ENCODE measurements at places on chromosomes 5 and 9. TPM values are rescaled to one million over a fixed set of nuclear protein-coding genes. Genes with fewer than 3 reads are reported as not detected.
A peak's percentile ranks its signal among the peaks of the same experiment; 100 is the strongest.

DNA sequence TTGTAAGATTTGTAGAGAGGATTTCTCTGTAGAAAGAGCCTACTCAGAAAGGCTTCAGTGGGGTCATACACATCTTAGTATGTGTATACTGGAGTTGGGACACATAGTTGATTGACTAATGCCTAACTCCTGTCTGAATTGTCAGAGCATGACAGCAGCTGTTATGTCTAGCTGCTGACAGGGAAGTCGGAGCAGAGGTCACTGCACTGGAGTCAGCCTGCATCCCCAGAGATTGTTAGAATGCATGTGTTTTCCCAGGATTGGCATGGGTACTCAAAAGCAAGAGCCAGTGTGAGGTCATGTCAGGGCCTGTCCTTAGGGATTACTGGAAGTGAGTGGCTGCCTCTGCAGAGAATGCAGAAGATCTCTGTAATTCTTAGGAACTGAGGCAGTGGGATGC is 82.7 kb downstream of the ITGA1 start:
- no peak overlapping the region for H3K4me3 ChIP-seq
- no peaks in the 10 kb centered on the region for H3K27me3 ChIP-seq
- DNase-seq = no peak
- no peaks in the 10 kb centered on the region for H3K4me1 ChIP-seq

DNA sequence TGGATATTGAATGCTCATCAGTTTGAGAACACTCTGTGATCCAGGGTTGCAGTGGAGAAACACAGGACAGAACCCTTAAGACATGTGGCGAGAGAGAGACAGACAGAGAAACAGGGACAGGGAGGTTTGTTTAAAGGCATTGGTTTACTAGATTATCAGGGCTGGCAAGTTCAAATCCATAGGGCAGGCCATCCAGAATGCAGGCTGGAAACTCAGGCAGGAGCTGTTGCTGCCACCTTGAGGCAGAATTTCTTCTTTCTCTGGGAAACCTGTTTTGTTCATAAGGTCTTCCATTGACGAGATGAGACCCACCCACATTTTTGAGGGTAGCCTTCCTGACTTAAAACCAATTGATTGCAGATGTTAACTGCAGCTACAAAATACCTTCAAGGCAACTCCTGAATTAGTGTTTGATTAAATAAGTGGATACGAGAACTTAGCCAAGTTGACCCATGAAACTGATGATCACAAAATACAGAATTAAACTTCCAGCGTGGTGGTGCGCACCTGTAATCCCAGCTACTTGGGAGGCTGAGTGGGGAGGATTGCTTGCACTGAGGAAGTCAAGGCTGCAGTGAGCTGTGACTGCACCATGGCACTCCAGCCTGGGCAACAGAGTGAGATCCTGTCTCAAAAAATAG is 55.9 kb downstream of the NSUN2 start:
- no peaks in the 10 kb centered on the region for H3K27me3 ChIP-seq
- no peaks in the 10 kb centered on the region for H3K4me1 ChIP-seq
- no peak for DNase-seq
- no peak overlapping the region for H3K27ac ChIP-seq

GRCh38 chr5:6262651-6263363 is 115.5 kb downstream of the MED10 start:
- no peak for DNase-seq
- no peaks in the 10 kb centered on the region for H3K27me3 ChIP-seq
- H3K4me3 ChIP-seq = no peak overlapping the region
- H3K27ac ChIP-seq = no peak overlapping the region
- no peaks in the 10 kb centered on the region for H3K36me3 ChIP-seq
- no peaks in the 10 kb centered on the region for H3K4me1 ChIP-seq

DNA sequence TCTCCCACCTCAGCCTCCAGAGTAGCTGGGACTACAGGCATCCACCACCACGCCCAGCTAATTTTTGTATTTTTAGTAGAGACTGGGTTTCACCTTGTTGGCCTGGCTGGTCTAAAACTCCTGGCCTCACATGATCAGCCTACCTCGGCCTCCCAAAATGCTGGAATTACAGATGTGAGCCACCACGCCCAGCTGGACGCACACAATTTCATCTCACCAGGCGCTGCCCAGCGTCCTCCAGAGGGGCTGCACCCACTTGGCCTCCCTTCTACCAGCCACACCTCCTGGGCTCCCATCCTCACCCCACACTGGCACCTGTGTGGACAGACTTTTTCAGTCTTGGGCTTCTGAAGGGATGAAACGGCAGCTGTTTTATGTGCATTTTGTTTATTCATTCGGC is 3.8 kb upstream of the EXOC3 start:
- peaks cover 15% of the 10 kb centered on the region for H3K4me1 ChIP-seq
- H3K27ac ChIP-seq = no peak overlapping the region
- no peaks in the 10 kb centered on the region for H3K36me3 ChIP-seq
- DNase-seq = no peak

DNA sequence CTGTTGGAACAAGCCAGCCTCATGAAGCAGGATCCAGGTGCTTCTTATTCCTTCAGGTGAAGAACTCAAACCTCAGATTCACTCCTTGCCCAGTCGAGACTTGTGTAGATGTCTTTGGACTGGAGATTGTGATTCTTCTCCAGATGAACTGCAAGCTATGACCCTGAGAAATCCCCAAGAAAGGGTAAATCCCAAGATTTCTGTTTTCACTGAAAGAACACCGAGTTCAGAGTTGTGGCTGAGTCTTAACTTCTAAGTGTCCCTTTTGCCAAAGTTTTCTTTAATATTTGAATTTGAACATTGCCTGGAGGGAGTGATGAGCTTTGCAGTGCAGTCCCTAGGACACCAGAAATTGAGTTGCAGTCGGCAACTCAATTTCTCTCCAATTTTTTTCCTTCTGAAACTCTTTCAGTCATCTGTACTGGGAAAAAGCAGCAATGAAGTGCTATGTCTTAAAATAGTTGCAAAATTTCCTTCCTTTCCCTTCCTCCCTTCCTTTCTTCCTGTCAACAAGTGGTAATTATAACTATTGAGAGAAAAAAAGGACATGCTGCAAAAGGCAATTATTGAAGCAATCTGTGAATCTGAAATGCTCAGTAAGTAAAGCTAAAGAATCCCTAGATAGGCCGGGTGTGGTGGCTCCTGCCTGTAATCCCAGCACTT is 56.1 kb downstream of the ANKRD55 start:
- H3K36me3 ChIP-seq = no peaks in the 10 kb centered on the region
- H3K27me3 ChIP-seq = no peaks in the 10 kb centered on the region
- no peak overlapping the region for H3K27ac ChIP-seq
- no peak for DNase-seq
- H3K4me3 ChIP-seq = no peak overlapping the region

GRCh38 chr5:139740992-139741672 is 54.5 kb upstream of the PSD2 start:
- DNase-seq = no peak
- H3K4me3 ChIP-seq = no peak overlapping the region
- no peaks in the 10 kb centered on the region for H3K27me3 ChIP-seq
- no peaks in the 10 kb centered on the region for H3K4me1 ChIP-seq
- H3K27ac ChIP-seq = no peak overlapping the region
- H3K36me3 ChIP-seq = no peaks in the 10 kb centered on the region

GRCh38 chr5:97737608-97738007 is 554.6 kb upstream of the RIOK2 start:
- no peaks in the 10 kb centered on the region for H3K27me3 ChIP-seq
- no peak overlapping the region for H3K4me3 ChIP-seq
- no peak overlapping the region for H3K27ac ChIP-seq
- H3K36me3 ChIP-seq = no peaks in the 10 kb centered on the region
- H3K4me1 ChIP-seq = no peaks in the 10 kb centered on the region

- no peak for DNase-seq
- no peaks in the 10 kb centered on the region for H3K4me1 ChIP-seq
- H3K36me3 ChIP-seq = no peaks in the 10 kb centered on the region
- no peak overlapping the region for H3K4me3 ChIP-seq
These were observed 194.3 kb upstream of the MSX2 start for GRCh38 chr5:174529925-174530681.

DNA sequence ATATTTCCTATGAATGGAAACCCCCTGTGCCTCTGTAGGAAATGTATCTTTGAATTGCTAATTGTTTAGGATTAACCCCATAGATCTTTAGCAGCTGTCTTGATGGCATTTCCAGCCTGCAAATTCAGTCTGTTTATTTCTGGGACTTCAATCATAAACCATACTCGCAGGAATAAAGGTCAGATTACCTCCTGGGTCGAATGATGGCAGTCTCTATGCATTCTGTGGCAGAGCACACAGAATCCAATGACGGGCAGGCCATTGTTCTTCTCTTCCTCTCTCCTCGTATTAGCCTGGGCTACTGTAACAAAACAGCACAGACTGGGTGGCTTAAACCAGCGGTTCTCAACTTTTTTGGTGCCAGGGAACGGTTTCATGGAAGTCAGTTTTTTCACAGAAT is 199.9 kb downstream of the PCSK5 start:
- no peaks in the 10 kb centered on the region for H3K4me1 ChIP-seq
- no peaks in the 10 kb centered on the region for H3K27me3 ChIP-seq
- no peak overlapping the region for H3K4me3 ChIP-seq
- no peak for DNase-seq
- no peaks in the 10 kb centered on the region for H3K36me3 ChIP-seq
- H3K27ac ChIP-seq = no peak overlapping the region

DNA sequence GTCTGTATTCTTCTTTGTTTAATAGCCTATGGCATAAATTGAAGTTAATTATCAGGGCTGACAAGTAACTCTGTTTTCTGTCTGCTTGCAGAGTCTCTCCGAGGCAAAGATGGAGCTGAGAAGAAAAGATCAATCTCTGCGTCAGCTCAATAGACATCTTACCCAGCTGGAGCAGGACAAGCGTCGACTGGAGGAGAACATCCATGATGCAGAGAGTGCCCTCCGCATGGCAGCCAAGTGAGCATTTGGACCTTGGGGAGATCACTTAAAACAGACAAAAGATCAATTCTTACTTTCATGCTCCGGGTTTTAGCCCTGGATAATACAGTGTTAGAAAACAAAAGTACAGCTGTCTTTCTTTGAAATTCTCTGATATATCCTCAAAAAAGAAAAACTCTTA is 293.8 kb downstream of the CCDC171 start:
- H3K4me3 ChIP-seq = peak overlapping the region; percentile 21
- peak overlapping the region; percentile 88 for H3K27ac ChIP-seq
- H3K36me3 ChIP-seq = no peaks in the 10 kb centered on the region
- no peaks in the 10 kb centered on the region for H3K4me1 ChIP-seq

DNA sequence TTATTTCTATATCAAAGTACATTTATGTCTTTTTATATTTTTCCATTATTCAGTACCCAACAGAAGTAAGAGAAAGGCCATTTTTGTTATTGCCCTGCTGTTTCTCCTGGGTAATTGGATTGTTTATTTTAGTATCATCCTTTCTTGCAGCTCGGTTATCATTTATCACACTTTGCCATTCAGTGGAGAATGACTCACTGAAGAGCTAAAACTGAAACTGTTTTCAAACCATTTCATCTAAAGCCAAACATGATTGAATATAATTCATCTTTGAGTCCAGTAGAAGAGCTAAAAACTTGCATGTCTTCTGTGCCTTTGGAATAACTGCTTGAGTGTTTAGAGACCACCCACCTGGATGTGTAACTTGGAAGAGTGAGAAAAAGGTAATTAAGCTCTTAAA is 139.5 kb upstream of the PRDM9 start:
- no peak overlapping the region for H3K27ac ChIP-seq
- DNase-seq = no peak
- H3K36me3 ChIP-seq = no peaks in the 10 kb centered on the region
- no peaks in the 10 kb centered on the region for H3K27me3 ChIP-seq

DNA sequence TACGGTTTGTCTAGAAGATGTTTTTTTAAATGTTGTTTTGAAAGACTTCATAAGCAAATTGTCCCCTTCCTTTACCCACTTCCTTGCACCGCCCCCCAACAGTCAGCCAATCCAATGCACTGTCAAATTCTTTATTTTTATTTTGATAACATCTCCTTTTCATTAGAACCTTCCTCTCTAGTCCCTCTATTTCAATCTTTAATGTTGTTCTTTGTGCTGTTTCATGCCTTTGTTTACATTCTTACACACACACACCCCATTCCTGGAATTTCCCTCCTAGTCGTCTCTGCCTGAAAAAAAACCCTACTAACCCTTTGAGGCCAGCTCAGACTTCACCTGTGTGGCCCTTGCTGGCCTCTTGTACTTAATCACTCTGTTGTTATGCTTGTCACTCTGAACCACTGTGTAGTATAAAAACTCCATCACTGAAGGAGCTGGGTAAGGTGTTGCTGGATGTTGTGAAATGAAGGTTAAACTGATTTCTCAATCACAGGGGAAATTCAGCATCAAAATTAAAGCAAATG is 133.4 kb downstream of the UGCG start:
- H3K36me3 ChIP-seq = no peaks in the 10 kb centered on the region
- H3K4me1 ChIP-seq = no peaks in the 10 kb centered on the region
- no peak for DNase-seq
- H3K27ac ChIP-seq = no peak overlapping the region

DNA sequence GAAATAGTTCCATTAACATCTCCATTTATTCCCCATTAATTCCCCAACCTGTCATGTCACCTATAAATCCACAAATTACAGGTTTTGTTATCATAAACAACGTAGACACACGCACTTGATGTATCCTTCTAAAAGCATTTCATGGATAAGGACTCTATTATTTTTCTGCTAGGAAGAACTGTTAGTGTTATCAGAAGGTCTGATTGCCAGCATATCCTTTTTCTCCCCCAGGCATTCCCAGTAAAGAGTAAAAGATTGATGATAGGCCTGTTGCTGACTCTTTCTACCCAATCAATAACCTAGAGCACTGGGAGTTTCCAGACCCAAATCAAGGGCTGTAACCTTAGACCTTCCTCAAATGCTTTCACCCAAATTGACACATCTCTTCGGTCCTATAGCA is 60.8 kb downstream of the RFK start:
- DNase-seq = no peak
- H3K36me3 ChIP-seq = no peaks in the 10 kb centered on the region
- no peak overlapping the region for H3K4me3 ChIP-seq
- no peaks in the 10 kb centered on the region for H3K27me3 ChIP-seq

The CCL19 gene
- total RNA-seq = 1.3 TPM

The ARHGEF28 gene
- total RNA-seq = 16.0 TPM

The IZUMO3 gene
- total RNA-seq = not detected

The FAM153A gene
- total RNA-seq = 0.26 TPM

The PCDHB4 gene
- total RNA-seq = 10.5 TPM

The PRR16 gene
- total RNA-seq = 19.7 TPM

The TLX3 gene
- total RNA-seq = not detected

All from uterus (tissue), 4 donors.